ENCODE measurements at places on chromosomes 2 and 18.

DNA sequence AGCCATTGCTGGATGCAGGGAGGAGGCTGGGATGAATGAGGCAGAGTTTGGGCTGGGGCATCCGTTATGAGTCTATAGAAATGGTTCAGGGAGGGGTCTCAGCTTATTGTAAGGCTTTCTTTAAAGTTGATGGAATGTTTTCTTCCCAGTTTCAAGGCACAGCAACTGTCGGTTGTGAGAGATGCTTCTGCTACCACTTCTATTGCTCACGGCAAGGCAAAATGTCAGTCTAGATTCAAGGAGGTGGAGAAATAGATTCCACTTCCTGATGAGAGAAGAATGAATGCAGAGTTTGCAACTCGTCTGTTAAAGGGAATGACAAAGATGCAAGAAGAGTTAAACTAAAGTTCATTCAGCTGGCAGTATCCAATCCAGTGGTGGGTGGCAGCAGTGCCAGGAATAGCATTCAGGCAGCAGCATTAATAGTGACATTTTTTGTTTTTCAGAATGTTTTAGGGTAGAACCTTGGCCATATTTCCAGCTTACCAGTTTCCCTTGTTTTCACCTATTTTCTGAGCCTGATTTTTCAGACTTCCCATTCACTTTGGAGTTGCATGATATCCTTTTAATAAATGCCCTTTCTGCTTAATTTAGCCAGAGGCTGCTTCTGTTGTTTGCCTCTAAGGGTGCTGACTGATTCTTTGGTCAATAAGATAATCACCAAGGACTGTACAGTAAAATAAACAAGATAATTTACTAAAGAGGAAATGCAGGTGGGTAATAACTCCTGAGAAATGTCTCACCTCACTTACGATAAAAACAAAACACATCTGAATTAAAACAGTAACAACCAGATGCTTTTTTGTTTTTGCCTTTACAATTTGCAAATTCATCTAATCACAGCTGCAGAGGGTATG lies 138.4 kb downstream of the RPIA start:
- no peak for DNase-seq

GRCh38 chr2:38940746-38941145 lies 51.1 kb downstream of the ARHGEF33 start:
- DNase-seq: no peak

- DNase-seq: peak; percentile 6
Observed at GRCh38 chr18:51668101-51668500, 470.6 kb upstream of the MEX3C start.

DNA sequence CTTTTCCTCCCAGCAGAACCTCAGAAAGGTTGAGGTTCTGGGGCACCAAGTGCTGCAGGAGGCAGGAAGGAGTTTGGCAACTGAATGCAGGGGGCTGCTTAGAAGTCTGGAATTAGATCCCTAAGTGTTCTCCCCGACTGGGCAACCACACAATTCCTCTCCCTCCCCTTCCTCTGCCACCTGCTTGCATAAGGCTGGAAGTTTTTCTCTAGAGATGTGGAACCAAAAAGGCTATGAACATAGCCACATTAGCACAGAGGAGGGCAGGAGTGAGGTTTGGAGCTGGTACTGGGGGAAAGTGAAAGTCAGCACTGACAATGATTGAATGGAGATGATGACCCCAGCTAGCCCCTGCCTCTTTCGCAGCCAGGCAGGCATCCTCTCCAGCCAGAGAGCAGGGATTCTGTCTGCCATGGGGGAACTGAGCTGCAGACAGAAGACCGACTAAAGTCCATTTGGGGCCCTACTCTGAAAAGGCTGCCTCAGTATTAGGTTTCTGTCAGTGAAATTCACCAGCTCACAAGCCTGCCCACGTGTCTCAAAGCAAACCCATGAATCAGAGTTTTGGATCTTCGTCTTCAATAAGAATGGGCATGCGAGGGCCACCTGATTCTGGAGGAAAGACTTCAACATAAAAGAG lies 87.9 kb upstream of the ITGA6 start:
- no peak for DNase-seq

DNA sequence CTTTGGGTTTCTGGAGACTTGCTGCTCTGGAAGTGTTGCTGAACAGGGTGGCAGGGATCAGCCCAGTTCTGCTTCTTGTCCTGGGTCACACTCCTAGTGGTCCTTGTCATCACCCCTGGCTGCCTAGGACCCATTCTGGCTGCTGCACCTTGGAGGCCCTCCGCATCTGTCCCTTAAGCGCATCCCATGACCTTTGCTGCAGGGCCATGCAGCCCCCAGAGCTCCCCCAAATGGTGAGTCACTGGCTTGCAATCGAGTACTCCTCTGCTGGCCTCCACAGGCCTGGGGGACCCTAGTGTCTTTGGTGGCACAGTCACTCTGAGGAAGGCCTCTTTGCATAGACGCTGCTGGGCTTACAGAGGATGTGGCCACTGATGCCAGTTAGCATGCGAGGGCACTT lies 188.5 kb downstream of the ASB1 start:
- no peak for DNase-seq

- peak; percentile 91 for DNase-seq
Observed at GRCh38 chr2:181814057-181814491, 77.5 kb upstream of the ITPRID2 start.

GRCh38 chr2:67633212-67633856 lies 236.2 kb downstream of the ETAA1 start:
- no peak for DNase-seq

GRCh38 chr2:232815569-232815968 lies 39.2 kb upstream of the KCNJ13 start:
- peak; percentile 23 for DNase-seq

- peak; percentile 11 for DNase-seq
Observed at GRCh38 chr2:29894822-29895614, 26.4 kb downstream of the ALK start.
